ENCODE measurements at places on chromosomes 3 and 15. TPM values are rescaled to one million over a fixed set of nuclear protein-coding genes. Genes with fewer than 3 reads are reported as not detected.

KLHL40 gene
- polyA plus RNA-seq, result not detected

IL17RD gene
- 52.8 TPM for polyA plus RNA-seq

VPS13C gene
- polyA plus RNA-seq, result 36.9 TPM

CELSR3 gene
- 0.81 TPM for polyA plus RNA-seq

ZNF35 gene
- polyA plus RNA-seq, result 11.5 TPM

RBP2 gene
- polyA plus RNA-seq, result 0.46 TPM

OXSR1 gene
- polyA plus RNA-seq, result 45.4 TPM

SCN11A gene
- 0.54 TPM for polyA plus RNA-seq

HRG gene
- 2.2 TPM for polyA plus RNA-seq

DNA sequence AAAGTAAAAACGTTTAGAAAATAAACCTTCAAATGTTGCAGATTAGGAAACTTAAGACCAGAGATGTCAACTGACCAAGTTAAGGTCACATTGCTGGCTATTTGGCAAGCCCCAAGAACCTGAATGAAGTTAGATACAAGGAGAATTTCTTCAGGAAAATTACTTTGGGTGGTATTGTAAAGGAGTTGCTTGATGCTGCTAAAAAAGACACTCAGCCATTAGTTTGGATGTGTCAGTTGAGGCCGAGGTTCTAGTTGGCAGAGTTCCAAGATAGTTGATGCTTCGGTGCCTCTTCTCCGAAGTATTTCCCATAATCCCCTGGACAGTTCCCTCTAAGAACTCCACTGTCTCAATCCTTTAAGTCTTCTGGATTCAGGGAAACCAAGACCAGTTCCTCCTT lies 24.3 kb downstream of the SIAH2 start:
- no peak for DNase-seq

DNA sequence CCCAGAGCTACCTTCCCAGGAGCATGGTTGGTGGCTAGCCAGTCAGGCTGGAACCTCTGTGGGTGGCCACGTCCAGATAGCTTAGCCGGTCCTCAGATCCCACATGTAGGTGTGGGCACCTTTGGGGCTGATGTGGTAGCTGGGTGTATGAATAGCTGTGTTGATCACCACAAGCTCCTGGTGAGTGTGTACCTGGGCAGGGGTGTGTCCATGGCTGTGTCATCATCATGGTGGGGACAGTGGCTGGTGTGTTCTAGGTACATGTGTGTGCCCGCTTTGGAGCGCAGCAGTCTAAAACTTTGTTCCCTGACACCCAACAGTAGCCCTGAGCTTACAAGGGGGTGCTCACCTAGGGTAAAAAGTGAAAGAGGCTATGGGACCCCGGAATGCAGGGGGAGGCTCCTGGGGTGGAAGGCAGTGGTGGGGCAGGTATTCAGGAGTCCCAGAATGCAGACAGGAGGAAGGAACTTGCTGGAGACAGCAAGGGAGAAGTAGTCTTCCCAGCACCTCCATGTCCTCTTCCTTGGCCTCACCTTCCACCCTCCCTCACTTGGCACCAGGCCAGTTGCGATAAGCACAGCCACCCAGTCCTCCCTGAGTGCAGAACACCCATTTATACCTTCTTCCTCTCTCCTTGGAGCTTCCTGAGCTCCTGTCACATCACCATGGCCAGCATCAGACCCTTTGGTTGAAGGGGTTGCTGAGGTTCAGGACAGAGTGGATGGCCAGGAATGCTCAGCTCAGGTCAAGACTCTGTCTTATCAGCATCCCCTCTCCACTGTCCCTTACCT lies 1.2 kb downstream of the CISH start:
- DNase-seq, result no peak

DNA sequence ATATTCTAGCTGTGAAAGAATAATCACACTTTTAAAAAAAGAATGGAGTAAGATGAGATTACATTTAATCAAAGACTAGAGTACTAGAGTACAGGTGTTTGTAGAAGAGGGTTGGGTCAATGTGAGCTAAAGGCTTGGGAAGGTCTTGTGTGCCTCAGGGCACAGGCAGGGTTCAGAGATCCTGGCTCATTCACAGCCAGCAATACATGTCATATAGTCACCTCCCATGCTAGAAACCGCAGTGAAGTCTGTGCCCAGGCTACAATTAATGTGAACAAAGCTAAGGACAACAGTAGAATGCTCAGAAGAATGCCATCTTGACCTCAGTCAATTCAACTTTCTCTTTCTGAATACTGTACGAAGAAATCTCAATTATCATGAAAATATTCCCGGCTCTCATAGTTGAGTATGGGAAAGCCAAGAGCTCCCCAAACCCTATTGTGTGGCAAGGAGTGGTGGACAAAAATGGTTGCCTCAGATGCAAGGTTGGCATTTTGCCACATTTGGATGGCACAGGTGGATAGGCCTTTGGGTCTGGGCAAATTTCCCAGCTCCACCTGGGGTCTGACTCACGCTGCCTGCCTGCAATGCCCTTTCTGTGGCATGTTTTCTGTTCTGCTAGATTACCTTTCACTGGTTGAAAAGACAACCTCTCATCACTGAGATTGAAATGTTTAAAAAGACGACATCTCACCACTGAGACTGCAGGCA lies 70.2 kb downstream of the NMD3 start:
- DNase-seq, result no peak

GRCh38 chr15:25572191-25572590 lies 133.4 kb upstream of the UBE3A start:
- no peak for DNase-seq

DNA sequence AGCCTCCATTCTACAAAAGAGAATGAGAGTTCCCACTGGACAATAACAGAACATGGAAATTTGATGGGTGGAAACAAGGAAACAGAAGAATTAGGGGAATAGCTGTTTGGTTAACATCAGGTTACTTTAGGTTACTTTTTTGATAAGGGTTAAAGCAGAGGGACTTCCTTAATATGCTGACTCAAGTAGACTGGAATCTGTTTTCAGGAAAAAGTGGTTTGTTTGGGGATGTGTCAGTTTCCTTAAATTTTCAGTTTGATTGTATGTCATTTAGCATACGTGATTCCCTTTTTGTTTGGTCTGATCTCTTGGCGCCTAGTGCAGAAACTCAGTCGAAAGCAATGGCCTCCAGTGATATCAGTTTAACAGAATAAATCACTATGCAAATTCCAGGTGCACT lies 411.8 kb upstream of the GRM7 start:
- DNase-seq, result no peak

- DNase-seq, result no peak
These were observed 21.7 kb downstream of the RARRES1 start for GRCh38 chr3:158710601-158711000.

DNA sequence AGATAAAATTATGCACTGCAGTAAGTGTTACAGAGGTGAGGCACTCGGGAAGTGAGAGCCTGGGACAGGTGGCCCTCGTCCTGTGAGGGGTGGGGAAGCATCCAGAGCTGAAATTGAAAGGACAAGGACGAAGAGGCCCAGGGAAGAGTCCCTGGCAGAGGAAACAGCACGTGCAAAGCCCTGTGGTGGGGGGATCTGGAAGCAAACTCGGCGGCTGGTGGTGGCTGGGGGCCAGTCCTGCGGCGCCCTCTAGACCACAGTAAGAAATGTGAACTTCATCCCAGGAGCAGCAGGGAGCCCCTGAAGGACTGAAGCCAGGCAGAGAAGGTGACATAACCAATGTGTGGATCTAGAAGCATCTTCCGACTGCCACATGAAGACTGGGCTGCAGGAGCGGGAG lies 42.8 kb downstream of the GRIP2 start:
- DNase-seq, result no peak

GRCh38 chr3:143356839-143357238 lies 237.3 kb downstream of the CHST2 start:
- DNase-seq, result no peak

DNA sequence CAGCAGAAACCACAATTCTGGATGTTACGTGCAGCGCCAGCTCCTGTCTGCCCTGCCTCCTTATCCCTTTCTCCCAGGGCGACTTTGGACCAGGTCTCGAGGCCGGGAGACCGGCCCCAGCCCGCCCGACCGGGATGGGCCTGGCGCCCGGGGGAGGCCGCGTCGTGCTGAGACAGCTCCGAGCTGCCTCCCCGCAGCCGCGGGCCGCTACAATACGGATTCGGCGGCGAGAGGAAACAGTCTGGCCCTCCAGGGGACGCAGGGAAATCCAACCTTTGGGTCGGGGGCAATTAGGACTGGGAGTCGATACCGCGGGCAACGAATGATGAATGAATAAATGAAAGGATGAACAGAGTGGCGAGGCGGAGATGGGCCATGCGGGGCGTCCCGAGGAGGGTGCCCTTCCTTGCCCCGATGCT lies 537 bp downstream of the GRAMD2A start:
- DNase-seq, result no peak

DNA sequence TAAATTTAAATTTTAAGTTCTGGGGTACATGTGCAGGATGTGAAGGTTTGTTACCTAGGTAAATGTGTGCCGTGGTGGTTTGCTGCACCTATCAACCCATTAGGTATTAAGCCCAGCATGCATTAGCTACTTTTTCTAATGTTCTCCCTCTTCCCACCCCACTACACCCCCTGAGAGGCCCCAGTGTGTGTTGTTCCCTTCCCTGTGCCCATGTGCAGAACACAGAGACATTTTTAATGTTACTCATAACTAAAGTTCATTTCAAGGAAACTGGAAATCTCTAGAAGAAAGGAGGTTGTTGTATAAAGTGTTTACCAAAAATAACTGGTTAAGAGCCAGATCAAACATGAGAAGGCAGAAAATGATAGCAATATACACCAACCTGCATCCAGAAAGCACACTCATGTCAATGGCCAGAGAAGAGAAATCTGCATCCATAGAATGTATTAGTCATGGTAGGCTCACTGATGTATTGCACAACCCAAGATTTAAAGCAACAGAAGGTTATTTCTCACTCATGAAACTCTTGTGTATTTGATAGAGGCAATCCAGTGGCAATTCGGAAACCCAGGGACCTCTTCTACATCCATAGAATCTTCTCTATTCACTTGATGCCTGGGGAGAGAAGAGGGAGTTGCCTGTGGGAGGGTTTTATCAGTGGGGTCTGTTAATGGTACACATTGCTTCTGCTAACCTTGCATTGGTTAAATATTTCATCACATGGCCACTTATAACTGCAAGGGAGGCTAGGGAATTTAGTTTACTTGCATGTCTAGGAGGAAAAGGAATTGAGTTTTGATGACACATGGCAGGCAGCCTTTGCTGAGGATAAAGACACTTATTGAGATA lies 321.9 kb upstream of the RASGRP1 start:
- no peak for DNase-seq

DNA sequence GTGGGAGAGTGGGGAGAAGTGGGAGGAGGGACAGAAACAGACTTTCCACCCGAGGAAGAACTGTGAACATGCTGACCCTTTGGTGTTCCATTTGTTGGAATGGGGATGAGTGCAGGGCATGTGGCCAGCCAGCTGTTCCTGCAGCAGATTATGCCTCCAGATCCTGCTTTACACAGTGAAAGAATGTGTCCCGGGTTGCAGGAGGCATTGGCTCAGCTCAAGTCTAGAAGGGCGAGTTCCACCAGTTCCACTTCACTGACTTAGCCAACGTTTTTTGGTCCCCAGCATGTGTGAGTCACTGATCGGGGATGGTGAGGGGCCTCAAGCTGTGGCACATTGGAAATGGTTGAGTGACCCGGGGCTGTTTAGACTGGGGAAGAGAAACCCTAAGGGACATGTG lies 307.0 kb upstream of the ROPN1 start:
- DNase-seq, result no peak

DNA sequence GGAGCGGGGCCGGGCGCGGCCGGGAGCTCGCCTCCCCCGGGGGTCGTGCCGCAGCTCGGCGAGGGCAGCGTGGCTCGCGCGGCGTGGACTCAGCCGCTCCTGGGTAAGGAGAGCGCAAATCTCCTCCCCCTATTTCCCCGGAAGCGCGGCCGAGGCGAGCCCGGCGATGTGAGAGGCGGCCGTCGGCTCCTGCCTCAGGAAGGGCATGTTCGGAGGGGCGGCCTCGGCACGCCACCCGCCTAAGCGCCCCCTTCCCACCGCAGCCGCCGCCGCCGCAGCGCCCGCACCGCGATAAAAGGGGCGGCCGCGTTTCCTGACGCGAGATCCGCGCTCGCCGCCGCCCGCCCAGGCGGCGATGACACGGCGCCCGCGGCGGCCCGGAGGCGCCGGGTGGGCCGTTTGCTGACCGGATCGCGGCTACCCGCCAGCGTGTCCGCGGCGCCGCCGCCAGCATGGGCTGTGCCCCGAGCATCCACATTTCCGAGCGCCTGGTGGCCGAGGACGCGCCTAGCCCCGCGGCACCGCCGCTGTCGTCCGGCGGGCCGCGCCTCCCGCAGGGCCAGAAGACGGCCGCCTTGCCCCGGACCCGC lies at the start of gene PDE8A:
Gene PDE8A (plus strand): TSS at position 146 of the 590 bp plus-strand sequence. CDS start 307 bp downstream, at position 453.
- DNase-seq, result no peak

- DNase-seq, result no peak
These were observed 61.1 kb downstream of the SLC12A8 start for GRCh38 chr3:125151442-125151817.

DNA sequence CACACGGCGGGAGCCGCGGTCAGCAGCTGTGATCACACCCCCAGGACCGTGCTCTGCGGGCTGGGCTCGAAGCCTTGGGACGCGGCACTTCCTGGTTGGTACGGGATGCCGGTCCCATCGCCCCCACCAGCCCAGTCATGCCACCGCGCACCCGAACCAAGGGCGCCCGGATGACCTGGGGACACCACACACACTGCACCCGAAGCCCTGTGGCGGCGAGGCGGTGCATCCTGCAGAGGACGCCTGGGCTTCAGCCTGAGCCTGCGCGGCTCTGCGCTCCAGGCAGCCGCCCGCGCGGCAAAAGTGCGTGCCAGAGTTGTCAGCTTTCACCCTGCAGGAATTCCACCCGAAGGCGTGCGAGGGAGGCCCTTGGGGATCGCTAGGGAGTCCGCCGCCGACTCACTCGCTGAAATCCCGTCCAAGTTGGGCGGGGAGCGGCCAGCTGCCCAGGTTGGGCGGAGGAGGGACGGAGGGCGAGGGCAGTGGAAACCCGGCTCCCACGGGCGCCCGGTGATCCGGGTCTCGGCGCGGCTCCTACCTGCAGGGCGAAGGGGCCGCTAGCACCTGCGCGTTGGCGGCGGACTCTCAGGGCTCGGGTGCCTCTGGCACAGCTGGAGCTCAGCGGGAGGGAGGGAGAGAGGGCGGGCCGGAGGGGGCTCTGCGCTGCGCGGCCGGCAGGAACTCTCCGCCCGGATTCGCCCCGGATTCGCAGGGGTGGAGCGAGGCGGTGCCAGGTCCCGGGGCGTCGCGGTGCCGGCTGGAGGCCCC lies at the start of gene PLD1:
Gene PLD1 (minus strand): TSS at position 623 of the 768 bp plus-strand sequence. CDS start 72,432 bp downstream, outside the sequence.
- DNase-seq, result no peak

Measured in right renal cortex interstitium (tissue), 3 donors.